HL-60 (cell line): ENCODE measurements at places on chromosomes 1 and 21.

- no peak for DNase-seq
Observed at GRCh38 chr1:233090746-233091494, 140.5 kb downstream of the NTPCR start.

GRCh38 chr1:16012590-16013219 is 5.1 kb downstream of the HSPB7 start:
- DNase-seq = peak; percentile 46

GRCh38 chr1:89822999-89823628 is 2.3 kb downstream of the LRRC8D start:
- DNase-seq = peak; percentile 70

DNA sequence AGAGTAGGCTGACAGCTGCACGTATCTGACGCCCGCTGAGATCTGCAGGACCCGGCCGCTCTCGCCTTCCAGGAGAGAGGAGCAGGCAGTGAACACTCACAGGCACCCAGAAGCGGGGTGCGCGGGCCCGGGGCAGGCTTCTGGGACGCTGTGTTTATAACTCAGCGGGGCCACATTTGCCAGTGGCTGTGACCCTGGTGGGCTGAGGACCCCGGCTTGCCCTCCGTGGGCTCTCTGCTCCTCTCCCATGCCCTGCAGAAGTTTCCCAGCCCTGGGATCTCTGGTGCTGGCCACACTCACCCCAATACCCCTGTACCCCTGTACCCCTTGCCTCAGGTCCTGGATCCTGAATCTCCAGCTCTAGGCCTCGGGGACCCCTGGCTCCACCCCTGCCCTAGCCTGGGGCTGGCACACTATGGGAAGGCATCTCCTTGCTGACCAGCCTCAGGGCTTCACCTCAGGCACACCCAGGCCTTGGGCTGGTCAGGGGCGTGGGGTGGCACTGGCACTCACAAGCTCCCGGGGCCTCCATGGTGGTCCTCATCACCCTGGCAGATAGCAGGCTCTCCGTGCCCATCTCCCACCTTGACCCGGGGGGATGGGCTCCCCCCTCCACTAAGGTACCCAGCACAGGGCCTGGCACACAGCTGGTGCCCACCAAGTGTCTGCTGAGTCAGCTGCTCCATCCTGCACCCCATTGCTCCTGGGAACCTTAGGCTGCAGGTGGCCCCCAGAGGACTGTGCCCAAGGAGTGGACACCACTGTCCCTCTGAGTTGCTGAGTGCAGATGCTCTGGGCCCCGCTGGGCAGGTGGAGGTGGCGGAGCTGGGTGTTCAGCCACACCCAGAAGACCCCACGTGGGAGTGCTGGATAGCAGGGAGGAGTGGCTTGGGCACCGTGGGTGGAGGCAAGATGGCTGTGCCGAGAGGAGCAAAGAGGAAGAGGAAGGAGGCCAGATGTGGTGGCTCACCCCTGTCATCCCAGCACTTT is 32.4 kb downstream of the MORN1 start:
- no peak for DNase-seq

GRCh38 chr1:165053351-165053750 is 303.2 kb downstream of the LMX1A start:
- DNase-seq = no peak

- peak; percentile 47 for DNase-seq
Observed at GRCh38 chr1:157937744-157938143, 55.7 kb upstream of the KIRREL1 start.

- DNase-seq = no peak
Observed at GRCh38 chr1:210722410-210723081, 393.8 kb downstream of the HHAT start.
